ENCODE measurements at places on chromosomes 12 and 14.

GRCh38 chr12:91326058-91327027 is 143.7 kb upstream of the DCN start:
- peak; percentile 30 for DNase-seq

DNA sequence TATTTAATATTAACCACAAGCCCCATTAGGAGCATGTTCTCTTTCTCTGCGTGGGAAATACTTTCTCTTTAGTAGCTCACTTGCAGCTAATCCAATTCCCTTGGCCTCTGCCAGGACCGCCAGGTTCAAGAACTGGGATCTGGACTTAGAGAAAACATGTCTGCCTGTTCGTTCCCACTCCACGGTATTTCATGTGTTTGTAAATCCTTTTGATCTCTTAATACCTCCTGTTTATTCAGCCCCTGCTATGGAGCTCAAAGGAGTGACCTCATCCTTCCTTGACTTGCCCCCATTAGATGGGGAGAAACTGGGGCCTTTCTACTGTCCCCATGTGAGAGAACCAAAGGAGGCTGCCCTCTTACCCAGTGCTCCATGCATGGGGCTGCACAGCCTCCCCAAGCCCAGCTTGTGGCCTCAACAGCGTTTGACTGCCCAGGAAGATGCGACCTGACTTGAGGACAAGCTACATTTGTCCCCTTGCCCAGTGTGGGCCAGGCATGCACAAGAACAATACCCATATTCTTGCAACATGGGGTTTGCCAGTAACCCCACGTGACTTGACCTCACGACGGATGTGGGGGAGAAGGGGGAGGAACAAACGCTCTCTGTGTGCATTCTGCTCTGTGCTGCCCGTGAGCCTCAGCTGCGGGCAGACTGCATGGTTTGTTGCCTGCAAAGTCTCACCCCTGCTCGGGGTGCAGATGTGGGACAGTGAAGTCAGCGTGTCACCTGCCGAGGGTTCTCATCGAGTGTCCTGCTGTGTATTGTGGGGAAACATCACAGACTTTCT is 30.3 kb downstream of the CD9 start:
- DNase-seq: no peak

DNA sequence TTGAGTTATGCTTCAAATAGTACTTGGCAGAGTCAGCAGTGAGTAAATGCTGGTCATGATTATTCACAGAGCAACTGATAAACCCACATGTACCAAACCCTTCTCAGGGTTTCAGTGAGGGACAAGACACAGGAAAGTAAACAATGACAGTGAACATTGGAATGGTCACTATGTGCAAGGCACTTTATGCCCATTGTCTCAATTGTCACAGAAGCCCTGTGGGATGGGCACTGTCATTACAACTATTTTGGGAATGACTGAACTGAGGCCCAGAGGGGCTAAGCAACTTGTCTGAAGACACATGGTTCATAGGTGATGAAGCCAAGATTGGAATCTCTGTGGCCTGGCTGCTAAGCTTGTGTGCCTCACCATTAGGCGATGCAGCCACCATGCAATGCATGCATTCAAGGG is 238.5 kb downstream of the RBM19 start:
- DNase-seq: no peak

DNA sequence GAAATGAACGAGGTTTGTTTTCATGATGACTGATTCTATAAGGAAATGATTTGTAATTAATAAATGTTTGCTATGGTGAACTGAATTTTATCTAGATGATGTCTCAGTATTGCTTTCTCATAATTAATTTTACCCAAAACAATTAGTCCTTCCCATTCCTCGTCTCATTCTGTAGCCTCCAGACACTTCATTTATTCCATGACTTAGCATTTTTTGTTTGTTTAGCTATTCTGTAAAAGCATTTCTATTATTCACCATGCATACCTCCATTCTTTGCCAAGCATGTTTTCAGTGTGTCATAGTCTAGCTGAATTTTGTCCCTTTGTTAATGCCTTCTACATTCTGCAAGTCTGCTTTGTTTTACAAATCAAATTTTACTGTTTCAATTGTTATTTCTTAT is 137.4 kb upstream of the RPL10L start:
- no peak for DNase-seq

GRCh38 chr14:104163541-104163940 is 25.2 kb downstream of the KIF26A start:
- DNase-seq: no peak

- DNase-seq: no peak
Observed at GRCh38 chr12:62963486-62964041, 28.6 kb upstream of the PPM1H start.

DNA sequence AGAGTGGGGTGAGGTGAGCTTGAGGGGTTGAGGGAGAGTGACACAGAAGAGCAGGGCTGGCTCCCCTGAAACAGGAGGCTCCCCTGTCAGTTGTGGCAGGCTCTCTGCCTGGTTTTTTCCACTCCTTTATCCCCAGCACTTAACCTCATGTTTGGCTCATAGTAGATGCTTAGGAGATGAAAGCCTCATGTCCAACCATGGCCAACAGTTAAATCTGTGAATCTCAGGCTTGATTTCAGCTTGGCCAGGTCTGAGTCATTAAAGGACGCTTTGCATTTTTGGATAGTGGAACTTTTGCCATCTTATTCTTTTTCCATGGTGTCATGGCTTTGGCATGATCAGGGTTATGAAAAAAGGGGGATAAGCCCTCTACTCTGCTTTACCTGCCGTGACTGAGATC is 117.2 kb downstream of the CACNA1C start:
- no peak for DNase-seq

GRCh38 chr12:119877639-119877948 is 474 bp upstream of the CIT start:
- no peak for DNase-seq

GRCh38 chr12:112328456-112329124 is 53.6 kb downstream of the HECTD4 start:
- no peak for DNase-seq

- no peak for DNase-seq
Observed at GRCh38 chr14:68846466-68846865, 53.6 kb upstream of the ZFP36L1 start.

DNA sequence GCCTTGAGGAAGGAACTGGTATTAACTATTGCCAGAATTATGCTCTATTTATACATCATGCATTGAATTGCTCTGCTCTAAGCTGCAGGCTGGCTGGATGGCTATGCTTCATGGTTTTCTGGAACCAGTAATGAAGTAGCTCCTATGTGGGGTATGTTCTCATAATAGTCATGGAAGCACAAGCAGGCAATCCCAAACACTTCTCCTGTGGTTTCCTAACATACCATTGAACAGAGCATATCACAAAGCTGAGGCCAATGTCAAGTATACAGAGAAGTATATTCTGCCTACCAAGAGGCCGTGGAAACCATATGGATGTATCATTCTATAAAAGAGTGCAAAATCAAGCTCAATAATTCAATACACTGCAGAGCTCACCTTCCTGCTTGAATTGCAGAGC is 1752.4 kb upstream of the FLRT2 start:
- DNase-seq: no peak

DNA sequence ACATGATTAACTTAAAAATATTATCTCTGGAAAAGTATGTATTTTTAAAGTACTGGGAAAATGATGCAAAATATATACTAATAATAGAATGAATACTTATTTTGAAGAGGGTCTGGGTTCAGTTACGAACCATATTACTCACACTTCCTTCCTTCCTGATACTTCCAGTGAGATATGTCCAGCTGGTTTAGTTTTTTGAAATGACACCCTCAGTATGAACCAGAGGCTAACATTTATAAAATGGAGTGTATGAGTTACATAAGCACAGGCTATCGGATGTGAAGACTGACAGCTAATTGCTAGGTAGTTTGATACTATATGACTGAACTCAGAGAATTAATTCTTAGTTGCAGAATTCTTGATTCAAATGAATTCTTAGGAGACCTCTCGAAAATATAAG is 122.9 kb downstream of the OTOGL start:
- peak; percentile 86 for DNase-seq

- no peak for DNase-seq
Observed at GRCh38 chr14:101073598-101073965, 170.1 kb upstream of the RTL1 start.

GRCh38 chr14:99566390-99567354 is 37.3 kb downstream of the CCDC85C start:
- DNase-seq: no peak

- peak; percentile 35 for DNase-seq
Observed at GRCh38 chr12:89433634-89434033, 81.3 kb upstream of the DUSP6 start.

GRCh38 chr12:93699271-93700145 is 22.3 kb downstream of the CRADD start:
- DNase-seq: peak; percentile 67

DNA sequence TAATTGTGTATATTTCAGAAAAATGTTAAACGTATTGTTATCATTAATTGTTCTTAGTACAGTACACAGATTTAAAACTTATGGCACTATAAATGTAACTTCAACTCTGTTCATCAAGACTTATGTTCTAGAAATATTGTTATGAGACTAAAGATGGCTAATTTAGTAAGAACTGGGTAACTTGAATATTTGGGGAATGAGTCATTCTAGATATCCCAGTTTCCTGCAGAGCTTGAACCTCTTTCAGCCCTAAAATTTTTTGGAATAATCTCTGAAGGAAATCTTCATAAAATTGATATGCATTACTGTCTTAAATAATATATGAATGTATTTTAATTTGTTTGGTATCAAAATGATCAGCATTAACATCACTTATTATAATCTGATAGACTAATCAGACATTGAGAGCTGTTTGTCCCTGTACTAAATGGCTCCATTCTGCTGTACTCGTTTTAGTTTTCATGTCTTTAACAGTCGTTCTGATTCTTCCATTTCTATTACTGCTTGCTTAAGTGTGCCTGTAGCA is 87.1 kb downstream of the VEZT start:
- DNase-seq: no peak

GRCh38 chr14:34749408-34749807 is 35.0 kb upstream of the CFL2 start:
- no peak for DNase-seq

DNA sequence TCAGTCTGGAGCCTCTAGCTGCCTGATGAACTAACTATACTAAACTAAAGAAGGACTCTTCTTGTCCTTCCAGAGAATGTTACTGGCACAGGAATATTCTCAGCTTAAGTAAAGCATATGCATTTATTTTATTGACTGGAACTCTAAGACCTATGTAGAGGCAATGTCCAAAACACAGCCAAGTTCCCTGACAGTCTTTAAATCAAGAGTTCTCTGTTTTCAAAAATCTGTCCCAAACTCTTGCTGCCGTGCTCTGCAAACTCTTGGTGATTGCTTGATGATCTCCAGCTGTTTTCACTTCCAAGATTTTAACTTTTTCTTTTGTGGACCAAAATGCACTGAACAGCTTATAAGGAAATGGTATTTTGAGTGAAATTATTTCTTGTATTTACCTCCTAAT is 67.5 kb upstream of the DAAM1 start:
- no peak for DNase-seq

- no peak for DNase-seq
Observed at GRCh38 chr14:52987514-52987913, 36.7 kb upstream of the FERMT2 start.

DNA sequence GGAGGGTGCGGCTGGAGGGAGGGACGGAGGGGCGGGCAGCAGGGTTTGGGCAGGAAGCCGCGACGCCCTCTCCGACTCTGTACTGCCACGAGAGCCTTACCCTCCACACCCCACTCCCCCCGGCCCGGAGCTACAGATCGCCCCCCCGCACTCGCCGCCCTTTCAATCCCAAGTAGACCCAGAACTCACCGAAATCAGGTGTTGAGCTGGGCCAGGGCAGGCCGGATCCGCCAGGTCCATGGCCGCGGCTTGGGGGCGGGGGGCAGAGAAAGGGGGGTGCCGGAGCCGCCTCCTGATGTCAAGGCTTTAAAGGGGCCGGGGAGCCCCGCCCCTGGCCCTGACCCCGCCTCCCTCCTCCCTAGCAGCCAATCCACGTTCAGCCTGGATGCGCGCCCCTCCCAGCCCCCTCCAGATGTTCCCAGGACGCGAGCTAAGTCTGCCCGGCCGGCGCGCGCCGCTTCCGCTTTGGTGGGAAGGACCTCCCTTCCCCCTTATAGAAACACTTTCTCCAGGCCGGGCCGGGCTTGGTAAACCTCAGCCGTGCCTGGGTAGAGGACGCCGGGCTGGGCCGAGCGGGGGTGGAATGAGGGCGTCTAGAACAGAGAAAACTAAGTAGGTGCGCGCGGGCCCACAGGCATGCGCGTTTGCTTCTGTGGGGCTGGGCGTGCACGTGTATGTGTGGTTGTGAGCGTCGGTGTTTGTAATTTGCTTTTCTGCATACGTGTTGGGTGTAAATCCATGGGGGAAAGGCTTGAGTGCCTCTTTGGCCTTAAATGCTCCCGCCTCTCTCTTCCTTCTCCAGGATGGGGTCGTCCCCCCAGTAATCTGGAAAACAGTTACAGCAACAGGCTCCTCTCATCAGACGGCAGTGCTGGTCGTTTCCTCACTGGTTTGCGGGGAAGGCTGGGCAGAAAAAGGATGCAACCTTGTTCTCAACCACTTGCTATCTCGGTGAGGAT is at the start of gene NCKAP5L:
Gene NCKAP5L, minus strand, starts transcription at position 281 of the 959 bp plus-strand sequence. CDS start 24,369 bp downstream, outside the sequence.
- DNase-seq: peak; percentile 91

DNA sequence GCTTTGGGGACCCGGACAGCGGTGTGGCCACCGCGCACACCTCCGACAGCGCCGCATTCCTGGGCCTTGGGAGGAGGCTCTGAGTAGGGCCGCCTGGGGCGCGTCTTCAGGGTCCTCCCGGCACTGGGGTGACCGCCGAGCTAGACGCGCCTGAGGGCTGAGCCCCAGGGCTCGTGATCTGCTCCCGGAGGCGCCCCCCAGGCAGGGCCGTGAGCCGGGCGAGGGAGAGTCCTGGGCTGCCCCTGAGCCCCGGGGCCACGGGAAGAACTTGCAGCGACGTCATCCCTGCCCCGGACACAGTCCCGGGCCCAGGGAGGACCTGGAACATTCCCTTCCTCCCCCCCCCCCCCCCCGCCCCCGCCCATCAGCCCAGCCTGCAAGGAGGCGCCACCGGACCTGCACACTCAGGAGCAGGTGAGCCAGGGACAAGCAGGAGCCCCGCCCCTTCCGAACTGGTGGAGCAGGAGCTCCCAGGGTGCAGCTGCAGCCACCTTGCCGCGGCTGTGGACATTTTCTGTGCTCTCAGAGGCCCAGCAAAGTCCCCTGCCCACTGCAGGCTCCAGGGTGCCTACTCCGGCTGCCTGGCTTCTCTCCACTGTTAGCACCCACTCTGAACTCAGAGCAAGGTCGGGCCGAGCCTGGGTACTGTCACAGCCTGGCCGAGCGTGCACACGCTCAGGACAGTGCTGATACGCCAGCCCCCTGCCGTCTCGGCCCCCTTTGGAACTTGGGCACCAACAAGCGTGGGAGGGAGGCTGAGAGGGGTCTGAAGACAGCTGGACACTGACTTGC is 50.7 kb downstream of the A2M start:
- DNase-seq: peak; percentile 6

- DNase-seq: no peak
Observed at GRCh38 chr14:56953884-56954283, 143.6 kb upstream of the OTX2 start.

DNA sequence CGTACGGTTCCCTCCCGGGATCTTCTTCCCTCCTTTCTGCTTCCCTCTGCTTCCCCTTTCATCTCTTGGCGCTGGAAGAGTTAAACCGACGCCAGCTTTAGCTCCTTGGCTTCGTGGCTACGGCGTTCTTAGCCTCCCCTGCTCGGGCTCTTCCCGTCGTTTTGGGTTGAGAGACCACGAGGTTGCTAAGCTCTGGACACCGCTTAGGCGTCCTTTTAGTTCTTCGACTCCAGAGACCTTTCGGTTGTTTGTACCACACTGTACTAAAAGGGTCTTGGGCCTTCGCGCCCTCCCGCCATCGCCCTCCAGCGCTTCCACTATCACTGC is 545 bp downstream of the CPSF2 start:
- no peak for DNase-seq

- no peak for DNase-seq
Observed at GRCh38 chr12:116141833-116142162, 135.7 kb downstream of the MED13L start.

All from kidney capillary endothelial cell (primary cell).